ENCODE measurements at places on chromosomes 12 and 14.

- no peak for DNase-seq
These were observed 127.7 kb upstream of the SLCO1C1 start for GRCh38 chr12:20567413-20567812.

- DNase-seq: no peak
These were observed 38.6 kb upstream of the FBRSL1 start for GRCh38 chr12:132451172-132451835.

- DNase-seq: no peak
These were observed 41.5 kb downstream of the PITPNM2 start for GRCh38 chr12:123109319-123109772.

DNA sequence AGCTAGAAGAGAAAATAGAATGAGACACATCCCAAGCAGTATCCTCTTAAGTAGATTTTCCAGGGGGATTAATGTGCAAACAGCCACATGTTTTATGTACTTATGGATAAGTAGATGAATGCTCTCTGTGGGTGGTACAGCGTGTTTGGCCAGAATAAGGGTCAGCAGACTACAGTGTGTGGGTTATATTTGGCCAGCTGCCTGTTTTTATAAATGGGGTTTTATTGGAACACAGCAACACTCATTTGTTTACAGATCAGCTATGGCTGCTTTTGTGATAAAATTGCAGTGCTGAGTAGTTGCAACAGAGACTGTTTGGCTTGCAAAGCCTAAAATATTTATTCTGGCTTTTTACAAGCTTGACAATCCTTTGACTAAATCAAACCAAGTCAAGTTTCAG, 780.2 kb upstream of the SEL1L start:
- no peak for DNase-seq

GRCh38 chr12:12804432-12804886, 8.7 kb upstream of the DDX47 start:
- no peak for DNase-seq

GRCh38 chr14:70810621-70811020, 1.3 kb upstream of the MAP3K9 start:
- DNase-seq: no peak

DNA sequence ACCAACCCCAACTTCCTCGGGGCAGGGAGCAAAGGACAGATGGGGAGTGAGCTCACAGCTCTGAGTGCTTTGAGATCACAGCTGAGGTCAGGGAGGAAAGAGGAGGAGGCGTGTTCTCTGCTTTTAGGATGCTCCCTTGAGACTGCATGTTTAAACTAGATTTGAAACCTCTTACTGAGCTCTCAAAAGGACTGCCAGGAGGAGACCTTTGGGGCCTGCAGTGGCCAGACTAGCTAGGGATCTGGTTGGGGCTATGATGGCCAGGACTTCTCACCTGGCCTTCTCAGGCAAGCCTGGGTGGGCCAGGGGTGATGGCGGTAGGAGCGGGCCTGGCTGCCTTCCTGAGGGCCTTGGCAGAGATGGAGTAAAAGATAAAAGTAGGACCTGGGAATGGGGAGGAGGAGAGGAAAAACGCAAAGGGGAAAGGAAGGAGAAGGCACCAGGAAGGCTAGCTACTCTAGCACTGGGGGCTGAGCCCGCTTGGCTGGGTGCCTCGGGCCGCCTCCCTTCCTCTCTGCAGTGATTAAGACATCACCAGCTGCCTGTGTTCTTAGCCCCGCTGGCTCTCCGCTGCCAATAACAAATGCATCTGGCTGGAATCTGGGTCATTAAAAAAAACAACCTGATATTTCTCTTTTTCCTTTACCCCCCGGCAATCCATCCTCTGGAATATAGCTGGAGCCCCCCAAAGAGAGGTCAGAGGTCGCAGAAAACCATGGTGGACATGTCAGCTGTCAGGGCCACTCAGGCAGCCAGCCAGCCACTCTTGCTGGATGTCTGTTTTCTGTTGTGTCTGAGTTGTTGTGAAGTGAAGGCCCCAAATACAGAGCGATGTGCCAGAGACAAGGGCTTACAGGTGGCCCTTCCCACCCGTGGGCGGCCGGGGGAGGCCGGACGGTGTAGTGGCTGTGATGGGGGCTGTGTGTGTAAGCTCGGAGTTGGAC, 141.3 kb downstream of the TSPAN9 start:
- no peak for DNase-seq

GRCh38 chr14:30874120-30874998, at the start of gene COCH:
Gene COCH, plus strand, starts transcription at chr14:30874559. Its CDS starts 380 bp downstream, at chr14:30874939.
- peak; percentile 37 for DNase-seq

DNA sequence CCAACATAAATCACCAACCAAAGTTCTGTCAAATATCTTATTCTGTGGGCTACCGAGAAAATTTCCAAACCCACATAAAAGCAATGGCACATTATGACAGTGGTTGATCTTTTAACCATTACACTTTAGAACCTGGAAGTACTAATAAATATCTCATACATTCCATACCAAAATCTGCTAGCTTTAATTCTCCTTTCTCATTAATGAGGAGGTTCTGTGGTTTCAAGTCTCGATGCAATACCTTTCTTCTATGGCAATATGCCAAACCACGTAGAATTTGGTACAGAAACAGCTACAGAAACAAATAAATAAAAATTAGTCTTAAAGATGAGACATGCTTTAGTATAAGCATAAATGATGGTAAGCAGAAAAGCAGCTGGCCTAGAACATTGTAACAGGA, 100.7 kb downstream of the ELK3 start:
- no peak for DNase-seq

GRCh38 chr12:88153959-88154358, 11.9 kb downstream of the TMTC3 start:
- DNase-seq: peak; percentile 27

GRCh38 chr12:60278209-60278608, 682.4 kb downstream of the SLC16A7 start:
- DNase-seq: no peak

DNA sequence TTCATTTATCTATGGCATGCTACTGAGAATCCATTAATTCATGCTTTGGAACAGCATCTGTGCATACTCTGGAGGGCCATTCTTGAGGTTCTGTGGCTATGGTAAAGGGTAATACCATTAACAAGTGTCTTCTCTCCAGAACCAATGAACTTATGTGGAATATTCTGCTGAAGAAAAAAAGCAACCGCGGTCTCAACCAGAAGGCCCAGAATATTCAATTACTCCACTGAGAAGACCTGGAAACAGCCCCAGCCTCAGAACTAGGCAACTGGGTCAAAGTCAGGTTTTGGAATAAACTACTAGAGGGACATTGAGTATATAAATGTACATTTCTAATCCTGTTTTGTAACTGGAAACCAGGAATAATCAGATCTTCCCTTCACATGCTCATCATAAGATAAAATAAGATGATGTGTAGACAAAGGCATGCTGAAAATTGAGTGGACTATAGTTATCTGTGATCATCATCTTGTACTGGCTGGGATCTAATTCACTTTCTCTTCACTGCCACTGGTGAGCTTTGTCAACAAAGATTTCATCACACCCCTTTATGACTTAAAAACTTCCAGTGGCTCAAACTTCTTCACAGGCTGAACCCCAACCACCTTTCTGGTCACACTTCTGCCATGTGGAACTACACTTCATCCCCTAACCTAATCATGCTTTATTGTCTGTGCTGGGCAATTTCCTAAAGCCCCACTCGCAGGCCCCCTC, 6.0 kb downstream of the SPTB start:
- DNase-seq: no peak

DNA sequence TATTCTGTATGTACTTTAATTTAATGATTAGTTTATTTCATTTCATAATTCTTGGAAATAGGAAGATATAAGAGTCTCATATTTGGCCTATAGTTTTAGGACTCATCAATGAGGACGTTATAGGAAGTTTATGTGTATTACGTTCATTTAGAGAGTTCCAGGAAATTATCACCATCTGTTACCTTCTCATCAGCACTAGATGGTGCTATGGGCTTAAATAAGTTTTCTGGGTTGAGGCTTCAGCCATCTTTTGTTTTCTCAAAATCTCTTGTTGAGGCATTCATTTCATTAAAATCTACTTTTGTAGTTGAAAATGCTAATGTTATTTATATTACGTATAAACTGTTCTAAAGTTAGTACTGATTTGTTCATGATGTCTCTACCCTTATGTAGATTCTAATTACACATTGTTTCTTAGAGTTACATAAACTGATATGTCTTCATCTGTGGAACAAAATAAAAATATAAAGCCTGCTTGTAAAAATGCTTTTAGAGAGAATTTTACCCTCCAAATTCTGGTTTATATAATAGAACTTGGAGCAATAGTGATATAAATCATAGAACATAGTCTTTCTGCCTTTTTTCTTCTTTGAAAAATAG, 89.2 kb downstream of the CFAP54 start:
- peak; percentile 68 for DNase-seq

DNA sequence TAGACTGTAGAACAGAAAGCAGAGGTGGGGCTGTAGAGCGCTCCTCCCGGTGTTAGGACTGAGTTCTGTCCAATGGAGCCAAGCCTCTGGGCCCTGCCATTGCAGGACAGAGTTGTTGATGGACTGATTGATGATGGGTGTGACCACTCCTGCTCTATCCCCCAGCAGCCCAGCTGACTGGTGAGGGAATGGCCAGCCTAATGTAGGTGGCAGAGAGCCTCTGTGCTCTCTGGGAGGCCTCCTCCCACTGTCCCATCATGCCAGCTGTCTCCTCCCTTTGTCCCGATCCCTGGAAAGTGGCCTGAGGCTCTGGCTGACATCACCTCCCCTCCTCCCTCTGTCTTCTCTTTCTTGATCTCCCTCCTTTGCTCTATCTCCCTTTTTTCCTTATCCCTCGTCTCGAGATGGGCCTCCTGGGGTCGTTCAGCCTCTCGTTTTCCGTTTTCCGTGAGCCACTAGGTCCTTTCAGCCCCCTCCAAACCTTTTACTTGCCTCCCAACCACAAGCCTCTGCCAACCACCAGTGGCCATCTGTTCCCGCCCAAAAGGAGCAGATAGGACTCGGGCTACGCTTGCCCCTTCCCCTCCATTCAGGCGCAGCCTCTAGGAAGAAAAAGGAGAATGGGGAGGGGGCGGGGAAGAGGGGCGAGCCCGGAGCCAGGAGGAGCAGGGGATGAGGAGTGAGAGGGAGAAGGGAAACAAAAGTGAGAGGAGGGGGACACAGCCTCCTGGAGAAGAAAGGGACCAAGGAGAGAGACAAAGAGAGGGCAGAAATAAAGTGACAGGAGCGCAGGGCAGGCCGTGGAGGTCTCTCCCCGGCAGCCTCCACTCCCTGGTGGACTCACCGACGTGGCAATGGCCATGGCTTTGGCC, 572 bp downstream of the EFS start:
- DNase-seq: no peak

DNA sequence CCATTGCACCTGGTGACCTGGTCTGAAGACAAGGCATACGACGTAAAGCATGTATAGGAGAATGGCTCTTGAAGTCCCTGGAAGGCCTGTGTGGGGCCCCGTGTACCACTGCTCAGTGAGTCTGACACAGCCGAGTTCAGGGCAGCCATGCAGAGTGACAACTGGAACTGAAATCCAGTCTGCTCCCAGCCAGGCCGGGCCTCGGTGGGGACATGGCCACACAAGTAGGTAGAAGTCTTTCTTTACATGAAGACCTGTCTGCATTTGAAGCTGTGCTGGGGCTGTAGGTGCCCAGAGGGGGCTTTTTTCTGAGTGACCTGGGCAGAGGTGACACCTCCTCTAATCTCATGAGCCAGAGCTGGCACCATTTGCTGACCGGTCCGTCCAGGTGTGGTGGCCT, 35.7 kb downstream of the ADGRD1 start:
- DNase-seq: no peak

GRCh38 chr12:120116441-120116791, at the start of gene RAB35:
Gene RAB35, minus strand, starts transcription at chr12:120116753. Its CDS starts 103 bp downstream, at chr12:120116650.
- DNase-seq: no peak

DNA sequence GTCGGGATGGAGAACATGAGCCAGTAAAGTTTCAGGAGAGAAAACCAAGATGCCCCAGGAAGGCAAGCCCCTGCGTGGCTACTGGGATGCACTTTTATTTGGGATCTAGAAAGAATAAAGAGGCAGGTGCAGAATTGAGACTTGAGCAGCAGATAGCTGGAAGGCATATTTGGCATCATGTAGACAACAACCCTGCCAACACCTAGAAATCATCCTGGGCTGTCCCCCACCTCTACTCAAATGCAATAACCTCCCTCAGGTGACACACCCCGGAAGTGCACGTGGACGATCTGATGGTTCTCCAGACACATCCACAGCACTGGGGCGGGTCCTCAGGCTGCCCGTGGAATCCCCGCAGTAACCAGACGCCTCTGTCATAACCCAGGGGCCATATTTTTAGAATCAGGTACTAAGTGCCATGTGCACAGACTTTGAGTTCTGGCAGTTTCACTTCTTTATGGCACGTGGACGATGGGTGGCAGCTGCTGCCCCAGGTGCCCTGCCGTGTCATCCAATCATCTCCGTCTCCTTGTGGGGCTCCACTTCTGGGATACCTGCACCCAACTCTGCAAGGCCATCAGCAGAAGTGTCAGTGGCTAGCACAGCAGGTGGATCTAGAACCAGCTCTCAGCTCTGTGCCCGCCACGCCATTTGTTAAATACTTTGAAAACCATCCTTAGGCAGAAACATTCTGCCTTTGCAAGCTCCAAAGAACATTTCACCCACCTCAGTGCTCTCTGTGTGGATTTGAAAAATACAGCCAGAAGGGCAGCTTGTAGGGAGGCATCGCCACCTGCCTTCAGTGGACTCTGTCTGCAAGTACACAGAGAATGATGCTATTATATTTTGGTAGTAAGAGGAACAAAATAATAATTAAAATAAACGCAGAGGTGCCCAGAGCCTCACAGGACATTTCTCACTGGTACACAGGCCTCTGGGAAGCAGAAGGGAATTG, 771.7 kb upstream of the TMEM132C start:
- no peak for DNase-seq

- no peak for DNase-seq
These were observed 13.4 kb upstream of the ANKRD33 start for GRCh38 chr12:51874486-51874885.

- DNase-seq: no peak
These were observed 114.2 kb downstream of the DAD1 start for GRCh38 chr14:22474730-22475351.

GRCh38 chr14:54738009-54738408, 164.6 kb downstream of the GCH1 start:
- peak; percentile 33 for DNase-seq

DNA sequence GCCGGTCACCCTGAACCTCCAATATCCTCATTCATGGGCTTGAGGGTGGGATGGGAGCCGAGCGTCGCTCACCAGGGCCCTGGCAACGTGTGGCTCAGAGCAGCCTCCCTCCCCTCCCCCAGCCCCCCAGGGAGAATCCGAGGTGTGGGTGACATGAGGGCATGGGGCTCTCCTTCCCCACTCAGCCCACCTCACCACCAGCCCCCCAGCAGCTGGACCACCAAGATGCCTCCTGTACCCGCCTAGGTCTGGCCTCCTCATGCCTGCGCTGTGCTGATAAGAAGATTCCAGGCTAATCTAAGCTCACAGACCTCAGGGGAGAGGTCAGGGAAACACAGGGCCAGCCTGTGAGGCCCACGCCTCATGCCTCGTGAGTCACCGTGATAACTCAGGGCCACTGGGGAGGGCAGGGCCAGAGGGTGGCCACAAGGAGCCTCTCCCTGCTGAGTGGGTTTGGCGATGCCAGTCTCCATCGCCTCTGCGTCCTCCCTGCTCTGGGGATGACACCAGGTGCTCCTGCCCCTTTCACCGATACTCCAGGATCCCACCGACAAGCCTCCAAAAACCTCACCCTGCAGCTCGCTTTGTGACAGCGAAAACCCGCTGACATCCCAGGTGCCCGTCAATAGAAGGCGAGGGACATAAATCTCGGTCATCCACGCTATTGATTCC, 56.9 kb downstream of the TESC start:
- DNase-seq: peak; percentile 21
